ENCODE measurements at places on chromosomes 2 and 18.

GRCh38 chr2:236916651-236917050, 169.0 kb upstream of the COPS8 start:
- DNase-seq: no peak

DNA sequence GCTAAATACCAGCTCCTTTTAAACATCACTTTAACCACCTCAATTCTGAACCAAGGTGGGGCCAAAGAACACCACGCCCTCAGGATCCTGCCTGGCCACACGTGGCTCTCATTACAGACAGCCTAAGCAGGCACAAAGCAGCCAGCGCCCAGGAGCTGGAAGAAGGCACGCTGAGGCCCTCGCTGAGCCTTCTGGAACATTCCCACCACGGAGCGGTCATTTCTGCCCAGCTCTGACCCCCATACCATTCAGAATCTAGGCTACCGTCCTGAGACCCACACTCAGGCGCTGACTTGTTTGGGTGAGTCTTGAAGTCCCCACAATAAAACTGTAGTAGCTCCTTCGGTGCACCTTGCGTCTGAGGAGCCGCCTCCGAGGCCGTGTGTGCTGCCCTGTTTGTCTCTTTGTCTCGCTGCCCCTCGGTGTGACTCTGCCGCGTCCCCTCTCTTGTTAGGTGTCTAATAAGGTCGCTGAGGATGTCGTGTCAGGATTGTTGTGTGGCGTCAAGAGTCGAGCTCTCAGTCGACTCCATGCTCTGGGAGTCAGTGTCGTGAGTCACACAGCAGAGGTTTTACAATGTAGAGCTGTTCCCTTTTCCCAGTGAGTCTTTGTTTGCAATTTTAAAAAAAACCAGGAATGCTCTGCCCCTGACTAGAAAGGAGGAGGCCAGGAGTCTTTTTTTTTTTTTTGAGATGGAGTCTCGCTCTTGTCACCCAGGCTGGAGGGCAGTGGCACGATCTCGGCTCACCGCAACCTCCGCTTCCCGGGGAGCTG, 242.4 kb downstream of the KLHL29 start:
- no peak for DNase-seq

- DNase-seq: no peak
These were observed 120.7 kb downstream of the LOXHD1 start for GRCh38 chr18:46536215-46536874.

DNA sequence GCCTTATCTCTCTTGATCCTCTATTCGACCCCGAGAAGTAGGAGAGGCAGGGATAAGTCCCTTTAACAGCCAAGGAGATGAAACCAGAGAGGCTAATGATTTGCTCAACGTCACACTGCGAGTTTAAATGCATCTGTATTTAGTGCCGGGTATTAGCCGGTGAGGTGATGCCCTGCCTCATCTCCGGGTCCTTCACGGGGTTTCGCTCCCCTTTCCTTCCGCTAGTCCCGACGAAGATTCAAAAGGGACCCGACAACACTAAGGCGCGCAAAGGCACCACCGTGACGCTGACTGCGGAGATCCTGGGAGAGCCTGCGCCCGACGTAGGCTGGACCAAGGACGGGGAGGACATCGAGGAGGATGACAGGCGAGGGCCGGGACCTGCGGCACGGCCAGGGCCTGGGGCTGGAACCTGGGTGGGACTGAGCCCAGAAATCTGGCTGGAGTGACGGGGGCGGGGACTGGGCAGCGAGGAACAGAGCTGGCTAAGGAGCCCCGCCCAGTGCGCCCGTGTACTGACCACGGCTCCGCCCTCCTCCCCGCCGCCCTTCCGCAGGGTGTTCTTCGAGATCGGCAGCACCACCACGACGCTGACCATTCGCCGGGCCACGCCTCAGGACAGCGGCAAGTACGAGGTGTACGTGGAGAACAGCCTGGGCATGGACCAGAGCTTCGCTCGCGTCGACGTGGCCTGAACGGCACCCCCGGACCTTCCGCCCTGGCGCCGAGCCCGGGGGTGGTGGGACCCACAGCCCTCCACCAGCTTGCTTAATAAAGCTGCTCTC, 1.0 kb upstream of the GMPPA start:
- no peak for DNase-seq

GRCh38 chr2:26442301-26442700, 35.6 kb downstream of the OTOF start:
- no peak for DNase-seq

GRCh38 chr2:207200136-207200535, 34.4 kb upstream of the KLF7 start:
- no peak for DNase-seq

- DNase-seq: no peak
These were observed 24.7 kb downstream of the AGAP1 start for GRCh38 chr2:235518322-235519090.

GRCh38 chr2:216690853-216691741, 4.3 kb downstream of the IGFBP5 start:
- DNase-seq: no peak

- DNase-seq: no peak
These were observed 35.2 kb downstream of the SP140L start for GRCh38 chr2:230362030-230362691.

GRCh38 chr18:32683044-32683443, 89.8 kb downstream of the KLHL14 start:
- DNase-seq: no peak

DNA sequence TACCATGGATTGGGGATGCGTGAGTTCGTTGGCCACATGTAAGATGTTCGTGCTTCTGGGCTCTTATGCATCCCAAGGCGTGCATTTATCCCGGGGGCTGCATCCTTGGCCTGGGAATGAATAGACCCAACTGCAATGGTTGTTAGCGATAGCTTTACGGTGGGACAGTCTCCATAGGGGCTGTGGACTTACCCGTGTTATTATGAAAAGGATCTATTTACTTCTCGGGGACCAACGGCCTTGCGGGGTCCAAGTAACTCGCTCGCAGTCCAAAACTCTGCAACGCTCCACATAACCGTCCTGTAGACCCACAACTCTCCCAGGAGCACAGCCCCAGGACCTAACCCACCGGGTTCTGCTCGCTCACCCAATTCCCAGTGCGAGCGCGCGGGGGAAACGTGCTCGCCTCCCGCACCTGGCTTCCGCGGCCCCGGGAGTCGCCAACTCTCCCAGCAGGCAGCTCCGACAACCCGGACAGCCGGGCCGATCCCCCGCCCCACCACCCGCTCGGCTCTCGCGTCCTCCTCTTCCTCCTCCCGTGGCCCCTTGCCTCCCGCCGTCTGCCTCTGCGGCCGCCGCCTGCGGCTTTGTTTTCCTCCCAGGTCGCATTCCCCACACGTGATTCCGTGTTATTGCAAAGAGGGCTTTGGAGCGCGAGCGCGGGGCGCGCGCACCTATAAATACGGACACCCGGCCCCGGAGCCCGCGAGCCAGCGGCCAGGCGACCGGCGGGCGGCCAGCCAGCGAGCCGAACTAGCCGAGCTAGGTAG, at the start of gene CABLES1:
CABLES1 (plus strand) TSS at position 706 of the 770 bp plus-strand sequence. CDS start 278 bp downstream, outside the sequence.
- DNase-seq: no peak

- DNase-seq: no peak
These were observed 793 bp downstream of the ZNF236 start for GRCh38 chr18:76823161-76823538.

DNA sequence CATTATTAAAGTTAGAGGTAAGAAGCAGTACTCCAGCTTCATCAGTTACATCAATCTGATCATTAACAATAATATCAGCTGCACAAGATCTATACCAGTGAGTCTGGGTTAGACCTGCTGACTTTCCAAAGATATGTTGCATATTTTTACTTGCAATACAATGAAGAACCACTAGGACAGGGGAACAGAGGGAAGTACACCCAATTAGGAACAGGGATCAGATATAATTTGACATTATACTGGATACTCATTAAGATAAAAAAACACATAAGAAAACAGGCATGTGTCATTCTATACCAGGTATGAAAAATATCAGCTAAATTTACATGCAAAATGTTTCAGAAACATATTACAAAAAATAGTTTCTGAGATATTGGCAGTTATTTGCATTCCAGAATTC, 995.1 kb upstream of the DDX18 start:
- DNase-seq: no peak

Measured in activated gamma-delta T cell treated with anti-CD3 and anti-CD28 coated beads, Interleukin-2, amount 50 U/mL, for 16 hours (primary cell).